ENCODE measurements at places on chromosomes 4 and X.

DNA sequence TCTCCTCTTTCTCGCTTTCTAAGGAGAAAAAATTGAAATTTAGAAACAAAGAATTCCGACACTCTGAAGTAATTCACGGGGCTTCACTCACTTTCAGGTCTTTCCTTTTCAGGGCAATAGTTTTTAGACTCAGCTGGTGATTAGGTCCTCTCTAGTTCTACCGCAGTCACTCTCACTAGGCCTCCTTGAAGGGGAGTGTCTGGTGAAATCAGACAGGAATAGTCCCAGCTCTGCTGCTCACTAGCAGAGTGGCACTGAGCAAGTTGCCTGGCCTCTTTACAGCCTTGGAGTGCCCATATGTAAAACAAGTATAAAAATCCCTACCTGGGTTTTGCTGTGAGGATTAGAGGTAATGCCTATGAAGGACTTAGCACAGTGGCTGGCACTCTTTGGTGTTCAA is 64.1 kb downstream of the NEUROG2 start:
- no peak for DNase-seq

GRCh38 chr4:169051761-169052593 is 41.9 kb upstream of the CBR4 start:
- DNase-seq: no peak

DNA sequence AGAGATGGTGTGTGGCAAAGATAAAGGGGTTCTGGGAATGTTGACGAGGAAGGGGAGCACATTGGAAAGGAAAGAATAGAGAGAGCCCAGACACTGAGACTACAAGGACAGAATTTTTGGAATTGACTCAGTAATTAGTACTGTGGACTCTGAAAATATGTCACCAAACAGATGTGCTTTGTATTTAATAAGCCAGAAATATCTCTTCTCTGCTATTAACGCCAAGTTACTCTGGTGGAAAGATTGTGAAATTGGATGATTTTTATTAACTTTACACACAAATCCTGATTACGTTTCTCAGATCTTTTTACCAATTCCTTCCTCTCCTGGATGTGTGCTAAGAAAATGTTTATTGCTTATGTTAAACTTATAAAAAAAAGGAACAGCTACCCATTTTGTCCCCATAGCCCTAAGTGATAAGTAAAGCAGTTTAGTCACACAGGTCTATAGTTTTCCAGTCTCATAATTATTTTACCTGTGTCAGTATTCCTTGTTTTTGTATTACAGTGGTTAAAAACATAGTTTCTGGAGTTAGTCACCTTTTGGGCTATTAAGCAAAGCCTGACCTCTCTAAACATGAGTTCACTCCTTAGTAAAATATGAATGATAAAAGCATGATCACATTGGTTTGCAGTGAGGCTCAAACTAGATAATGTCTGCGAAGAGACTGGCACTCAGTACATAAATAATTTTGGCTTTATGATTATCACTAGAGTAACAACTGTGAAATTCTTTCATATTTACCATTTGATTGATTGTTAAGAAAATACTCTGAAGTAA is 1068.3 kb downstream of the STIM2 start:
- DNase-seq: no peak

GRCh38 chr4:123652476-123652875 is 255.9 kb downstream of the SPRY1 start:
- no peak for DNase-seq

DNA sequence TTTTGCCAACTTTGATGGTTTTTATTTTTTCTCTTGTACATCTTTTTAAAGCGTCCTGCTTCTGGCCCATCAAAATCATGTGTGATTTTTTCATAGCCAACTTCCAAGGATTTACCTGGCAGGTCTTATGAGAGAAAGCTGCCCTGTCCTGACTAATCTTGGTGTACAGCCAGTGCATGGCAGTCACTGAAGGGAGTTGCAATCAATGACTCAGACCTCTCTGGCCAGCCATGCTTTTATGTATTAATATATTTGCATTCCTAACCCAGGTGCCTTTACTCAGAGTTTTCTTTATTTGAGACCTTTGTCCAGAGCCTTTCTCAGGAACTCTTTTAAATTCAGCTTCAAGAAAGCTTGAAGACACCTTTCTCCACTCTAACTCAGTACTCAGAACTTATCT is 691.5 kb upstream of the HTR2C start:
- DNase-seq: no peak

DNA sequence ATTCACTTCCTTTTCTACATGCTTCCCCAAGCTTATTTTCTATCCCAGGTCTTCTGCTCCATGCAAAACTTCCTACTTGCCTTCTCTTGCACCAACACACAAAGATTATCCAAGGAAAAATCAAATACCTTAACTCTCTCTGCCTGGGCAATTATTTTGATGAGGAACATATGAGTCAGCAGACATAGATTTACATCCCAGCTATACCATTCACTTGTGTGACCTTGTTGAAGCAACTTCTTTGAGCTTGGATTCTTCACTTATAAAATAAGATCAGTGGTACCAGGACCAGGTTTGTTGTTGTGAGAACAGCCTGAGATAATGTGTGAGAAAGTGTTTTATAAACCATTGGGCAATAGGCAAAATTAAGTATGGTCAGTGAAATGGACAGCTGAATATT is 39.1 kb upstream of the TMEM192 start:
- no peak for DNase-seq

- no peak for DNase-seq
Observed at GRCh38 chr4:158255727-158256324, 45.5 kb downstream of the TMEM144 start.

- DNase-seq: no peak
Observed at GRCh38 chrX:70754169-70754848, 154.2 kb downstream of the TEX11 start.

GRCh38 chr4:140719686-140720085 is 36.5 kb downstream of the TBC1D9 start:
- DNase-seq: no peak

DNA sequence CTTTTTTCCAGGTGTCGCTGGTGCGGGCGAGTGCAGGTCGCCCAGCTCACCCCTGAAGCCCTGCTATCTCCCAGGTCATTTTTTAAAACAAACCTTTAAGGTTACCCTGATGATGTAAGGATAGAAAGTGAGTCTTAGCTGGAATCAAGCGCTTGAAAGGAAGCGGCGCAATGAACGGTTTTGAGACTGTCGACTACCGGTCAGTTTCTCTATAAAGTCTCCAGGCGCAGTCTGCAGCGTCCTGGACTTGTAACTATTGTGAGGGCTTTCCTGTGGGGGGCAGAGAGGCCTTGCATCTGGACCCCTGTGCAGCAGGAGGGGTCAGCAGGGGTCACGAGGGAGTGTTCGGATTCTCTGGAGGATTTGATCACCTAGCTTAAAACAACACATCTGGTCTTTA is 1.6 kb downstream of the KIT start:
- no peak for DNase-seq

DNA sequence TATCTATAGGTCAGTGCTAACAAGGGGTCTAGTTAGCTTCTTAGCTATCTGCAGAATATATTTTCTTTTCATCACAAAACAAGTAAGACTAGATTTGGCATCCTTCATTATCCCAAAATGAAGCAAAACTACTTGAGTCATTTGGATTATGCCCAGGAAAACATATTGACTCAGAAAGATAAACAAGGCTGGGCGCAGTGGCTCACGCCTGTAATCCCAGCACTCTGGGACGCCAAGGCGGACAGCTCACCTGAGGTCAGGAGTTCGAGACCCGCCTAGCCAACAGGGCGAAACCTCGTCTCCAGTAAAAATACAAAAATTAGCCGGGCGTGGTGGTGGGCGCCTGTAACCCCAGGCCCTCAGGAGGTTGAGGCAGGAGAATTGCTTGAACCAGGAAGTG is 18.0 kb upstream of the MND1 start:
- DNase-seq: no peak

- DNase-seq: no peak
Observed at GRCh38 chr4:22596409-22596808, 80.5 kb upstream of the ADGRA3 start.

- peak; percentile 19 for DNase-seq
Observed at GRCh38 chr4:153497091-153497531, 31.0 kb downstream of the TMEM131L start.

DNA sequence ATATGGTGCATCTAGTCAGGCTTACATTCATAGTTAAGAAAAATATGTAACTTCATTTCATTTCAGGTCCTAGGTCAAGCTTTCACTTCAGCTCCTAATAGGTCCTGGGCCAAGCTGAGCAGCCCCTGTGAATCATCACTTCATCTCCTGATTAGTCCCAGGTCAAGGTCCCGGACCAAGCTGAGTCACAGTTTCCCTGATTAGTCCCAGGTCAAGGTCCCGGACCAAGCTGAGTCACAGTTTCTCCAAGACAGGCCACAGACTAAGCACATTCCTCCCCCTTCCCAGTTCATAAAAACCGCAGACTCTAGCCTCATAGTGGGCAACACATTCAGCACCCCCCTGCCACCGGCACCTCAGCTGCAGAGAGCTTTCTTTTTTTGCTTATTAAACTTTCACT is 1331.8 kb downstream of the PCDH19 start:
- no peak for DNase-seq

GRCh38 chr4:86502081-86502480 is 92.0 kb upstream of the PTPN13 start:
- no peak for DNase-seq

GRCh38 chrX:13747836-13748235 is 13.3 kb downstream of the OFD1 start:
- DNase-seq: no peak
